Colonic mucosa (tissue), 4 donors: ENCODE measurements at places on chromosomes 11 and 22.

DNA sequence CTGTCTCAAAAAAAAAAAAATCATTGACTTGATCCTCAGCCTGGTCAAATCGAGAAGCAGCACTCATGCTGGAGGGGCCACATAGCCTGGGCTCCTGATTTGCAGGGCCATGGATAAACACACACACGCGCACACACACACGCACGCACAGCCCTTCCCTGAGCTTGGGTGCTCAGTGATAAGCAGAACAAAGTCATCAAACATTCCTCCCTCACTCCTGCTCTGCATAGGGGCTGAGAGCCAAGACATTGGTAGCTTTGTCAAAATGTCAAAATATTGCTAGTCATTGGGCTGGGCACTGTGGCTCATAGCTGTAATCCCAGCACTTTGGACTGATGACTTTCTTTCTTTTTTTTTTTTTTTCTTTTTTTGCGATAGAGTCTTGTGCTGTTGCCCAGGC lies 34.0 kb upstream of the A4GALT start:
- no peaks in the 10 kb centered on the region for H3K4me1 ChIP-seq
- H3K36me3 ChIP-seq = no peaks in the 10 kb centered on the region
- no peaks in the 10 kb centered on the region for H3K27me3 ChIP-seq
- no peak for DNase-seq
- H3K4me3 ChIP-seq = no peak overlapping the region

DNA sequence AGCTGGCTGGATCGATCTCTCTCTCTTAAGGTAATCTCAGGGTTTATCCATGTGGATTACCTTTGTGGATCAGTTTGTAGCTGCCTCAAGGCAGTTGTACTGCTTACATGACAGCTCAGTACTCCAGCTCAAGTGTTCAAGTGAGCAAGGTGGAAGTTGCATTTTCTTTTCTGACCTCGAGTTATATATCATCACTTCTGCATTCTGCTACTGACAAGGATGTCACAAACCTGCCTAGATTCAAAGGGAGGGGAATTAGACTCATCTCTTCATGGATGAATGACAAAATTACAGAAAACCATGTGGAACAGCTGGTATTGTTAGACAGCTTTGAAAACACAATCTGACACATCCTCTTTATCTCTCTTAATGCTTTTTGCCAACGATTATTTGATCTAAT lies 6.1 kb upstream of the TCN2 start:
- peaks cover 5% of the 10 kb centered on the region for H3K4me1 ChIP-seq
- no peaks in the 10 kb centered on the region for H3K36me3 ChIP-seq
- H3K27ac ChIP-seq = no peak overlapping the region
- no peaks in the 10 kb centered on the region for H3K27me3 ChIP-seq
- H3K4me3 ChIP-seq = no peak overlapping the region

GRCh38 chr22:23207729-23208393 lies 27.6 kb downstream of the BCR start:
- no peaks in the 10 kb centered on the region for H3K36me3 ChIP-seq
- no peak overlapping the region for H3K27ac ChIP-seq
- no peaks in the 10 kb centered on the region for H3K27me3 ChIP-seq

DNA sequence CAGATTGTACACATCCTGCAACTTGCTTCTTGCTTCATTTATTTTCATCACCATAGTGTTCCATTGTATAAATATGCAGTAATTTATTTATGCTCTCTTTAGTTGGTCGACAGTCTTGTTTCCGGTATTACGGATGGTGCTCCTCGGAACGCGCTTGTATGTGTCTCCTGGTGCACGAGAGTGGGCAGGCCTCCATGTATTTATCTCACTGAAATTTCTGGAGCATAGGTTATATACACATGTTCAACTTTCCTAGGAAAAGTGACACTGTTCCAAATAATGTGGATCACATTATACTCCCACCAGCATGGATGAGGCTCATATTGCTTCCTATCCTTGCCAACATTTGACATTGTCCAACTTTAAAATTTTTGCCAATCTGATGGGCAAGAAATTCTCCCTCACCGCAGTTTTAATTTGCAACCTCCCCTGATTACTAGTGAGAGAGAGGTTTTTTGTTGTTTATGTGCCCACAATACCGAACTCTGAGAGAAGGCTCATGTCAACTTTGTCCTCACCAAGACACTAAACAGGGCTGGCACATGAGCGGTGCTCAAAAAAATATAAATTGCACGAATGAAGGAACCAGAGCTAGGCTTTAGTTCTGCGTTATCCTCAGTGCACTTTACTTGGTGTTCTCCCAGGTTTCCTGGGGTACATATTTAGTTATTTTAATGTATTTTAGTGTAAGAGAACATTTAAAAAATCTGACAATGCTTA lies 3.8 kb downstream of the CSNK2A3 start:
- no peak overlapping the region for H3K27ac ChIP-seq
- no peak for DNase-seq
- H3K36me3 ChIP-seq = no peaks in the 10 kb centered on the region

DNA sequence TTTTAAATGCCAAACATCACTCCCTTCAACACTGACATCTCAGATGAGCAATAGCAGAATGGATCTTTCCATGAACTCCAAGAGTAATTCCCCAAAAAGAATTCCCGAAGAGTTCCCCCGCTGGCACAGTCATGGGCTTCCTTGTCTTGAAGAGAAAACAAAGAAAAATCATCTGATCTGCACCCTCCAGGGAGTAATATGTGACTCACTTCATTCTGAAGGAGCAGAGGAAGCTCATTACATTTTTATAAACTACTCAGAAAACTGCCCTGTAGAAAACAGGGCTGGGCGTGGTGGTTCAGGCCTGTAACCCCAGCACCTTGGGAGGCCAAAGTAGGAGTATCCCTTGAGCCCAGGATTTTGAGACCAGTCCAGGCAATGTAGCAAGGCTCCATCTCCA lies 35.7 kb downstream of the CELSR1 start:
- no peak for DNase-seq
- no peaks in the 10 kb centered on the region for H3K27me3 ChIP-seq
- H3K4me3 ChIP-seq = no peak overlapping the region
- H3K27ac ChIP-seq = no peak overlapping the region
- H3K36me3 ChIP-seq = no peaks in the 10 kb centered on the region
- no peaks in the 10 kb centered on the region for H3K4me1 ChIP-seq

DNA sequence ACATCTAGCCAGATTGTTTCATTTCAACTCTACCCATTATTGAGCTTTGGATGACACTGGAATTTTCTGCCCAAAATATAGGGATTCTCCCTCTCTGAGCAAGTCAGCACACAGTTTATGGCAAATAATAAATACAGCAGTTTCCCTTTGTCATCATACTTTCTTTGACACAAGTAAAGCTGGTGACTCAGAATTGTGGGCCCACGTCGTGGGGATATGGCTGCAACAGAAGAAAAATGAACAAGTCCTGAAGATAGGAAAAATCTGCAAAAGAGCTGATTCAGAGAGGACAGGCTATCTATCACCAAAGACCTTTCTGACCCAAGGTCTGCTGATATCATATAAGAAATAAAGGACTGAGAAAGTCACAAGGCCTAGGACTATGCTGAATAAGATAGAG lies 236.3 kb upstream of the ZC3H12C start:
- H3K4me3 ChIP-seq = no peak overlapping the region
- H3K27me3 ChIP-seq = no peaks in the 10 kb centered on the region
- no peak overlapping the region for H3K27ac ChIP-seq

DNA sequence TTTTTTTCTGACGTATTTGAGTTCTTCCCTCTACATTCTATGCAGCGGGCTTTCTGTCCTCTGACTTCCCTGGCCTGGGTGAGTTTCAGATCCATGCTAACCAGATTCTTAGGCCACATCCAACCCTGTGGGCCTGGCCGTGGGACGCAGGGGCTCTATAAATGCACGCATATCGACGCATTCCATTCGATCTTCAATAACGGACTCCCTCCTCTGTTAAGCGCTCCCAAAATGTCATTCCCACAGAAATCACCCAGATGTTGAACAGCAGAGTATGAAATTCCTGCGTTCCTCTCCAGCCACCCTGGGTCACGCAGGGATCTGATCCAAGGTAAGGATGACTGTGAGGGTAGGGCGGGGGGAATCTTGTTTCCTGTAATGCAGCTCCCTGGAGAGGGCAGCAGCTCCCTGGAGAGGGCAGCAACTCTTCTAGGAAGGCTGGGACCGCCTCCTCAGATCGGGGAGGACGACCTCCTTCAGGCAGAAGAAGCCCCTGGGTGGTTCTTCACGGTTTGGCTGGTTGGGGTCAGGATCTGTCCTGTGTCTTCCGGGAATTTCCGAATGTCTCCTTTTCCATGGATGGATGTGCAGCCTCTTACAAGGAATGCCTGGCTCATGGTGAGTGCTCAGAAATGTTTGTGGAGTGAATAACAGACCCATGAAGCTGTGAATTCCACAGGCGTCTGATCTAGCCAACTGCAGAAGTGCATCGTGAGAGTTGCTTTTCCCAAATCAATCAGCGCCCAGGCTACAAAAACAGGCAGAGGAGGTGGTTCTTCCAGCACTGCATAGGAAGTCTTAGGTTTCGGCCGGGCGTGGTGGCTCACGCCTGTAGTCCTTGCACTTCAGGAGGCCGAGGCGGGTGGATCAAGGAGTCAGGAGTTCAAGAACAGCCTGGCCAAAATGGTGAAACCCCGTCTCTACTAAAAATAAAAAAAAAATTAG lies 12.2 kb downstream of the MRGPRD start:
- DNase-seq = no peak
- no peaks in the 10 kb centered on the region for H3K4me1 ChIP-seq
- no peak overlapping the region for H3K27ac ChIP-seq
- H3K27me3 ChIP-seq = no peaks in the 10 kb centered on the region

DNA sequence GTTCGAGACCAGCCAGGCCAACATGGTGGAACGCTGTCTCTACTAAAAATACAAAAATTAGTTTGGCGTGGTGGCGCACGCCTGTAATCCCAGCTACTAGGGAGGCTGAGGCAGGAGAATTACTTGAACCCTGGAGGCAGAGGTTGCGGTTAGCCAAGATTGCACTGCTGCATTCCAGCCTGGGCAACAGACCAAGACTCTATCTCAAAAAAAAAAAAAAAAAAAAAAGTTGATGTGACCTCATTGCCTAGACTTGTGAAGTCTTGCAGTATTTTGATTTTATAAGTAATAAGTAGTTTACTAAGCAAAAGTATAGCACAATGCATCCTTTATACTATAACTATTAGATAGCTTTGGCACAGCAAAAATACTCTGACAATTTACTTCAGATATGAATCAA lies 9.9 kb upstream of the CUL5 start:
- no peak overlapping the region for H3K27ac ChIP-seq
- no peaks in the 10 kb centered on the region for H3K4me1 ChIP-seq
- H3K4me3 ChIP-seq = no peak overlapping the region

DNA sequence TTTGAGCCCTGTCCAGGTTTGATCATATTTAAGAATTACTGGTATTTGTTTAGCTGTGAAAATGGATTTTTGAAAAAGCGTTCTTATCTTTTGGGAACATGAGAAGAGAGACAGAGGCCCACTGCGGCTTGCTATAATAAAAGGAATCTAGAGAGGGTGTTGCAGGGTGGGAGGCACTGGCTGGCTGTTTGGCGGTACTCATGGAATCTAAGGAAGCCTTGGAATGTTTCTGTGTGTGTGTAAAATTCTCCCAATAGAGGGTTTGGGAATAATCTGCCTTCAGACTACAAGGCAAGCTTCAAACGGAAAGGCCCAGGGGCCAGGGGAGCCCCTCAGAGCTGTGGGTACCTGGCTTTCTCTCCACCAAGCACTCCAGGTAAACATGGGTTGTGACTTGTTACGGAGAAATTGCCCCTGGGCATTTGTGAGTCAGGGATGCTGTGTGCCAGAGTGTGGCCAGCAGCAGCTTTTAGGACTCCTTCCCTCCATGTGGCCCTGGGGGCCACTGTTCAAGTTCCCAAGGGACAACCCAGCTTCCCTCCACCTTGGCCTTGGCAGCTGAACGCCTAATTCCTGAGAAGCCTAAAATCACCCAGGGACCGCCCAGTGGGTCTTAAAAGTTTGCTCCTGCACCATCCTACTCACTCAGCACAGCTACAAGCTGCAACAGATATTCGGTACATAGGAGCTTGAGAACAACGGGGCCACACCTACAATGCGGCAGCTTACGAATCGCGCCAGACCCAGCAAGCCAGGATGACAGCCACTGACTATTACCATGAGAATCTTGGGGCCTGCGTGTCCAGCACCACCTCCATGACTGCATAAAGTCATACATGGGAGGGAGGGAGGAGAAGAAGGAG lies 14.1 kb upstream of the SYT8 start:
- no peaks in the 10 kb centered on the region for H3K27me3 ChIP-seq
- no peak overlapping the region for H3K4me3 ChIP-seq
- no peak for DNase-seq
- H3K36me3 ChIP-seq = no peaks in the 10 kb centered on the region
- H3K4me1 ChIP-seq = peaks cover 3% of the 10 kb centered on the region

DNA sequence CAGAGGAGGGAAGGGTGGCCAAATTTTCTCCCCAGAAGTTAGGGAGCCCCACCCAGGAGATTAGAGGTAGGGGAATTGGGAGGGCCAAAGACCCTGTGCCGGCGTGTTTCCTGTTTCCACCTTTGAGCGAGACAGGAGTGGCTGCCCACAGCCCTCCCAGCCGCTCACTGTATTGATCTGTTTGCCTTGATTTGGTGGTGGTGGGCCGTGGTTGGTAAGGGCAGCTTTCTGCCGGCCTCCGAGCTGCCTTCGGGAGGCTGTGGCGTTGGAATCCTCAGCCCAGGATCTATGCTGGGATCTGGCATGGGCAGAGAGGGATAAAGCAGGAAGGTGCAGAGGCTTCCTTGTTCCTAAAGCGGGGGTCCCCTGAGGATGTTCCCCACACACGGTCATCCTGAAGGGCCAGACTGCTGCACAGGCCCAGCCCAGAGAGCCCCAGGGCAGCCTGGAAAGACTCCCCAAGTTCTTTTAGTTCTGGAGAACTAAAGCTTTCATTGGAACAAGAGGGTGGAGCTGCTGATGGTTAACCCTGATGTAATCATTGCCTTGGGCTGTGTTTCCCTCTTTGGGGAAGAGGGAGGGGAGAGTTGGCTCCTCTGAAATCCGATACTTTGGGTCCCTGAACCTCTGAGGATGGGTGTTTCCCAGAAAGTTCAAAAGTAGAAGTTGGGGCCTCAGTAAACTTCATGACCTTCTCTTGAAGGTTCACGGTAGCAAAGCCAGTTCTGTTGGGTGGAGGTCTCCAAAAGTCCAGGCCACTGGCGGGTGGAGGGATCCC lies 7.2 kb downstream of the FAM83F start:
- no peak for DNase-seq
- H3K4me3 ChIP-seq = no peak overlapping the region
- H3K27me3 ChIP-seq = no peaks in the 10 kb centered on the region
- H3K4me1 ChIP-seq = peaks cover 13% of the 10 kb centered on the region

- H3K27ac ChIP-seq = no peak overlapping the region
- no peaks in the 10 kb centered on the region for H3K4me1 ChIP-seq
- H3K4me3 ChIP-seq = no peak overlapping the region
- no peaks in the 10 kb centered on the region for H3K36me3 ChIP-seq
- DNase-seq = no peak
Observed at GRCh38 chr22:48561676-48562075, 1266.0 kb downstream of the BRD1 start.
